Astrocyte of the spinal cord (primary cell): ENCODE measurements at places on chromosomes 11 and 22.

- DNase-seq = no peak
These were observed 39.6 kb downstream of the SCGB1A1 start for GRCh38 chr11:62458212-62459002.

DNA sequence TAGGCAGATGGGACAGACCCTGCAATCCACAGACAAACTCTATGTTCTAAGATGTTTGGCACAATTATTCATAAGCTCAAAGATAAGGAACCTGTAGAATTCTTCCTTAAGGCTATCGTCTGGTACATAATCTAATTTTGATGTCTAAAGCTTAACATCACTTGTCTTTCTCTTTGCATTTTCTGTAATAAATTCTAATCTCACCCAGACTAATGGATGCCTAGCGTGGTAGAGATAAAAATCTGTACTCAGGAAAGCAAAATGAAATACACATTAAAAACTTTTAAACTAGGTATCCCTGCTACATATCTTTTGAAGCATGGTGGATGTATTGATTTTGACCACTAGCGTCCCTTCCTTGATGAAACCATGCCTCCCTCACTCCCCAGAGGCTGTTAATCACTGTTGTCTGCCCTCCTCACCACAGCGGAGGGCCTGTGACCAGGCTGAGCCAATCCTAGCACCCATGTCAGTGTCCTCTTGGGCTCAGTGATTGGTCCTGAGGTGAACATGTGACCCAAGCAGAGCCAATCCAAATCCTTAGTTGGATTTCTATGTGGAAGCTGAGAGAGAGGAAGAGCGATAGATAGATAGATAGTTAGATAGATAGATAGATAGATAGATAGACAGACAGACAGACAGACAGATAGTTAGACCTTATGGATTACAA, 82.2 kb upstream of the GRK3 start:
- DNase-seq = no peak

- no peak for DNase-seq
These were observed 194.3 kb upstream of the BDNF start for GRCh38 chr11:27894552-27894951.

DNA sequence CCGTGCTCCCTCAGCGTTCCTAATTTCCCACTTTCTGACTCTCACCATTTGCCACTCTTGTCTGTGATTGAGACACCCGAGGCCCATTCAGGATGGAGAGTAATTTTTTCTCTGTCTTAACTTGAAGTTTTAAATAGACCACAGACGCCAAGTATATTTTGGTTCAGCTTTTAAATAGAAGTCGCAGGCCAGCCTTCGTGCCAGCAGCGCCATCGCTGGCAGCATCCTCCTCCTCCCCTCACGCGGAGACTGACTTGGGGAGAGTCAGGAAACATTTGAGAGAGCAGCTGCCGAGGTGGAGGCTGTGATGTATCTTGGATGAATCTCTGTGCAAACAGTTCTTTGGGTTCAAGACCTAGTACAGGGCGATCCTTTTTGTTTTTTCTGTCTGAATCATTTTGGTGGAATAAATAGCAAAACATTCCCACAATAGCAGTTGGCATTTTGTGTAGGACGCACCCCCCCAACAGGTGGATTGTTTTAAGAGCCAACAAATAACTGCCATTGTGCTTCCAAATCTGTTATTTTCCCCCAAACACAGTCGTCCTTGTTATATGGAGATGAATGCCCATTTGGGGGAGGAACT, 889 bp upstream of the DMC1 start:
- peak; percentile 21 for DNase-seq

DNA sequence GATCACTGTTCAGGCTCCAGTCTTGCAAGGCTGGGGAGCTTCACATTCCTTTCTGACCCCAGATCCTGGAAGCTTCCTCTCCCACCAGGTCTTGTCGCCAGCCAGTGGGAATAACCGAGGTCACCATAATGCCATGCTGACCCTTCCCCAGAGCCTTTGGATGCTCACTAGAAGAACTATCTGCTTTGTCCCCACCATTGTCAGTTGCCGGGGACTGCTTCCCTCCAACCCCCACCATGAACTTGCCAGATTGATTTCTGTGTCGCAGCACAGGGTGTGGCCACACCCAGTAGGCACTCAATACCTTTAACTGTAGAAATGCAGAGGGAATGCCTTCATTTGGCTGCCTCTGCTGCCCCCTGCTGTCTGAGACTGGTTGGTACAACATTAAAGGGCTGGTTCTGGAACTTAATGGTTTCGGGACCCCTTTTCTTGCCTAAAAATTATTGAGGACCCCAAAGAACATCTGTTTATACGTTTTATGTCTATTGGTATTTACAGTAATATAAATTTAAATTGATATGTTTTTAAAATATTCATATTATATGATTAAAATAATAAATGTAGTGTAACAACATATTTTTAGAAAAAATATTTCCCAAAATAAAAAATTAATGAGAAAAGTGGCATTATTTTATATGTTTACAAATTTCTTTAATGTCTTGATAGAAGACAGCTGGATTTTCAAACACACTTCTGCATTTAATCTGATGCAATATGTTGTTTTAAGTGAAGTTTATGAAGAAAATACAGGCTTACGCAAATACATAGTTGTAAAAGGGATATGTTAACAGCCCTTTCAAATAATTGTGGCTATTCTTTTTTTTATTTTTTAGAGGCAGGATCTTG, 6.7 kb upstream of the GDPD5 start:
- DNase-seq = peak; percentile 51

DNA sequence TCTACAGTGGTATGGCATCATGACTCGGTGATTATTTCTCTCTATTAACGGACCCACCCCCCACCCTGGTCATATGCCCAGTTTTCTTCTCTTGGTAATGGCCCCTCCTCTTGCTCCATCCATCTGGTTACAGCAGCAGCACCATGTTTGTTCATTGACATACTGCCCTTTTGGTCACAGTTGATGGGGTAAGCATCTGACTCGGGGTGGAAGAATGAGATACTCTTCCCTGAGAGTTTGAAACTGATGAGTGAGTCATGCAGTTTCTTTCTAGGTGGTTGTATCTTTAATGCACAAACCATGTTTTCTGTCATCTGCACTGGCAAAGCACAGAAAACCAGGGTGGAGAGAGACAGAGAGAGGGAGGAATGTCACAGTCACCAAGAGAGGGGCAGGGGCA, 126.0 kb downstream of the SYN3 start:
- DNase-seq = no peak

- no peak for DNase-seq
These were observed 39.7 kb downstream of the CALCA start for GRCh38 chr11:14932447-14932846.

- DNase-seq = no peak
These were observed 614 bp upstream of the ASCL2 start for GRCh38 chr11:2271077-2271326.

DNA sequence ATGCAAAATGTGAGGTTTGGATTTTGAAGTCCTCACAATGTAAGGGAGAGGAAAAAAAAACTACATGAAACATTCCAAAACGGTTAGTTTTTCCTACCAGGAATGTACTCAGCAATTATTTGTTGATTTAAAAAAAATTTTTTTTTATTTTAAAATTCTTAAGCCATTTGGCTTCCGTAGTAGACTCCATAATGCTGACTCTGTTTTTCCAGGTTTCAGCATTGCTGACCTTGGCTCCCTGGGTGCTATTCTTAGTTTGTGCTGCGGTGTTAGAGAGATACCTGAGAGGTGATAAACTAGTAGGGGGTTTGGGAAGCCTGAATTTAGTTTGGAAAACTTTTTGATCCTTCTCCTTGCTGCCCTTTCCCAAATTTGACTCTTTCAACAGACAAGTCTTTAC, 10.6 kb downstream of the STT3A start:
- peak; percentile 10 for DNase-seq

DNA sequence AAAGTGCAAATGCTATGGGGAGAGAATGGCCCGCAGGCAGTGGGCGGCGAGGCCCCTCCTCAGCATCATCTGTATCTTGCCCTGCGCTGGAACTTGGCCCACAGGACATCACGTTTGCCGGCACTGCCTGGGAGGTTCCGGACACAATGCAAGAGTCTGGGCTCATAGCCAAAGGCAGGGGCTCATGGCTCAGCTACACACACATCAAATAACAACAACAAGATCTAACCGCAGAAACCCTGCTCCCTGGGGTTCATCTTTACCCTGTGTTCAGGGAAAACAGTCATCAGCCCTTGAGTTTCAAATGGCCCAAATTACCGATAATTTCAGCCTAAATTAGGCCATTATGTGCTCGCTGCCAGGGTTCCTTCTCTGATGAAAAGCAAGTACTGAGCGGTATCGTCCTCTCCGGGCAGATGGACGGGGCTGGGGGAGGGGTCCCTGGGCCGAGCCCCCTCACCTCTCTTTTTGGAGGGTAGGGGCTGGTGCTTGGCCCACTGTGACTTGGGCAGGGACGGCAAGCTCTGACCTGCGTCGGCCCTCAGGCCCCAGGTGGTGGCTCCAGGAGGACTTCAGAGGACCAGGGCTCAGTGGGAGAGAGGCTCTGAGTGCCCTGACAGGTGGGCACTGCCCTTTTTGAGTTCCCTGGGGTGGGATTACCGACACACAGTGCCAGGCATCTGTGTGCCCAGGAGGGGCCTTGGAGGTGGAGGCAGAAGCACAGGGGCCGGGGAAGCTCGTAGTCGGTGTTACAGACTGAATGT, 25.0 kb upstream of the GAL start:
- peak; percentile 98 for DNase-seq

GRCh38 chr11:34189191-34189590, 83.8 kb downstream of the NAT10 start:
- DNase-seq = no peak
